ENCODE measurements at places on chromosomes 1 and 21.

GRCh38 chr1:45730075-45730779 is 20.2 kb downstream of the IPP start:
- no peak for DNase-seq

DNA sequence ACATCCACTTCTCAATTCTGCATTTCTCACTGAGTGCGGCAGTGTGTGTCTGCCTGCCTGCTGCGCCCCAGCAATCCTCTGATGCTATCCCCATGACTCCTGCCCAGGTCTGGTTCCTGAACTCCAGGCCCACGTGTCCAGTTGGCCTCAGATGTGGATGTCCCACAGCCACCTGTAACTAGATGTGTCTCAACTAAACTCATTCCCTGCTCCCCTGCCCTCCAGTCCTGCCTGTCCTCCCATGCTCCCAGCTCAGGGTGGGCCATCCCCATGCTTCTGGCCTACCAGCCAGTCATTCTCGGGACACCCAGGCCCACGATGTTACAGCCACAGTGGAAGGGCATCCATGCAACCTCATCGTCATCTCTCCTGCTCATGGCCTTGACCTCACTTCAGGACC is 76.8 kb downstream of the STUM start:
- DNase-seq = no peak

DNA sequence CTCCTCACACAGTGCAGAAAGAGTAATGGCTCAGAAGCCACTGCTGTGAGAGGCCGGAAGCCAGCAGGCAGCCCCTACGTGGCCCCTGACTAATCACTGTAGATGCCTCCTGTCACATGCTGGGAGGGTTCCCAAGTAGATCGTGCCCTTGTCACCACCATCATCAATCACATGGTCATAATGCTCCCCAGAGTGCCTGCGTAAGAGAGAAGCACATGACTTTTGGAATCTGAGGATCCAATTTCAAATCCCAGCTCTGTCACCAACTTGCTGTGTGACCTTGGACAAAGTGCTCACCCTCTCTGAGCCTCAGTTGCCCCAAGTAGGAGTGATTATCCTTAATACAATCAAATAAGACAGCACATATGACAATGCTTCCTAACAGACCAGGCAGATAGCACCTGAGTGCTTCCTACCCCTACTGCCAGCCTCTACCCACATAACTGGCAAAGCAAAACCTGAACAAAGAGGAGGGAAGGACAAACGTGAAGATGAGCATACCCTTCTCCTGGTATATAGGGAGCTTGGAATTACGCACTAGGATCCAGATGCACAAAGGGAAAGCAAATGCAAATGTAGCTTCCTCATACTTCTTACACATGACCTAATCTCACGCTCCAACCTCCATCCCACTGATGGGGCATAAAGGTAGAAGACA is 65.7 kb downstream of the SDC3 start:
- DNase-seq = no peak

DNA sequence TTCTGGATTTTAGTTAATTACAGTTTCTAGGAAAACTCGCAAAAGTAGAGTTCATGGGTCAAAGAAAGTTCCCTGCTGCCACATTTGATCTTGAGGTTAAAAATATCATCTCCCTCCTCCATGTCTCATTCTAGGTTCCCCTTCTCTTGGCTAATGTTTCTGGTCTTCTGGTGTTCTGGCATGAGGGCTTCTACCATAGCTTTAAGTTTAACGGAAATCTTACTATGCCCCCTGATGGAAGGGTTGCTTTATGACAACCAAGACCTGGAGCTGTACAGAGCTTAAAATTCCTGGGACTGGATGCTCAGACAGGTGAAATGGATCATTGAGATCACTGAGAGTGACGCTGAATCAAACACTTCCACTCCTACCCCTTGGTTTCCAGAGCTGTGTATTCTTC is 1881.7 kb downstream of the MRPL39 start:
- no peak for DNase-seq

DNA sequence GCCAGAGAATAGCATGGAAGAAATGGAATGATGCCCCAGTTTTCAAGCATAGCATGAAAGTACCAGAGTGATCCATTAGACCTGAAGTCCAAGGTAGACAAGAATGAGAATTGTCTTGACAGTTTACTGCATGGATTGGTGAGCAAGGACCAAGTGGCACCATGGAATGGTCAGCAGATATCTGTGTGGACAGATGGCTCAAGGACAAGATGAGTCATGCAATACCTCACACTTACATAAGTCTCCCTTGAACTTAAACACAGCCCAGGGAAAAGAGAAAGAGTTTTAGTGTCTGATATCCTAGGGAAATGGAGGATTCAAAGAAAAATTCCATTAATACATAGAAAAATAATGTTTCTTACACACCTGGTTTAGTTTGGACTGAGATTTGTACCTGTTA is 195.2 kb downstream of the MRPL39 start:
- DNase-seq = no peak

DNA sequence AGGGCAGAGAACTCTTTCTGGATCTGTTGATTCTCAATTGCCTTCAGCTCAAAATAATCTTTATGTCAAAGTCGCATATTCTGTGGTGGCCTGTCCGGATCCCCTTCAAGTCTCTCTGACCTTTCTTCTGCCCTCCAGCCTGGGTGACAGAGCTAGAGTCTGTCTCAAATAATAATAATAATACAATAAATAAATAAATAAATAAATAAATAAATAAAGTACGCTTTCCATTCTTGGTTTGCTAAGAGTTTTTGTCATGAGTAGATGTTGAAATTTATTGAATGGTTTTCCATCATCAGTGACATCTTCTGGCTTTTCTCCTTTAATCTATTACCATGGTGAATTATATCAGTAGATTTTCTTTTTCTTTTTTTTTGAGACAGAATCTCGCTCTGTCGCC is 30.7 kb downstream of the ERRFI1 start:
- no peak for DNase-seq

DNA sequence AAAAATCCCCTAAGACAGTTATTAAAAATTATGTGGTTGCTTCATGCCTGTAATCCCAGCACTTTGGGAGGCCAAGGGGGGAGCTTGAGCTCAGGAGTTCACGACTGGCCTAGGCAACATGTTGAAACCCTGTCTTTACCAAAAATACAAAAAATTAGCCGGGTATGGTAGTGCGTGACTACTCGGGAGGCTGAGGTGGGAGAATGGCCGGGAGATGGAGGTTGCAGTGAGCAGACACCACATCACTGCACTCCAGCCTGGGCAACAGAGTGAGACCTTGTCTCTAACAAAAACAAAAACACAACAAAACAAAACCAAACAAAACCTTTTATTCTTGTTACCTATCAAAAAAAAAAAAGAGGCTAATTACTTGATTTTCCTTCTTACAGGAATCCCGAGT is 2.1 kb downstream of the ELK4 start:
- DNase-seq = no peak

GRCh38 chr1:2602311-2602835 is 15.8 kb downstream of the PRXL2B start:
- DNase-seq = no peak

DNA sequence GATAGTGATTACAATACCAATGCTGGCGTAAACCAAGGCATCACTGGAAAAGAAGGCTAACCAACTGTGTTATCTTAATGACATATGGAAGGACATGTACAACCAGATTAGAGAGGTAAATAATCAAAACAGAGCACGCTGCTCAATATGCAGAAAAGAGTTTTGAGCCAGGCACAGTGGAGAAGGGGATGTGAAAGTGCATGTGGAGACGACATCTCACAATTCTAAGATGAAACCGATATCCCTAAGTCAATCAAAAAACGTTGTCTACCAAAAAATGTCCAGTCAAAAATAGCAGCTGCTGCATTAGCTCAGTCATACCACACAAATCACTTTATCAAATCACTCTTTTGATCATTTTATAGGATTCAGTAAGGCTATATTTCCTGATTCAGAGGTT is 116.3 kb upstream of the OLIG2 start:
- no peak for DNase-seq

- DNase-seq = no peak
Measured at GRCh38 chr21:16667395-16667794, 845.4 kb upstream of the CXADR start.

DNA sequence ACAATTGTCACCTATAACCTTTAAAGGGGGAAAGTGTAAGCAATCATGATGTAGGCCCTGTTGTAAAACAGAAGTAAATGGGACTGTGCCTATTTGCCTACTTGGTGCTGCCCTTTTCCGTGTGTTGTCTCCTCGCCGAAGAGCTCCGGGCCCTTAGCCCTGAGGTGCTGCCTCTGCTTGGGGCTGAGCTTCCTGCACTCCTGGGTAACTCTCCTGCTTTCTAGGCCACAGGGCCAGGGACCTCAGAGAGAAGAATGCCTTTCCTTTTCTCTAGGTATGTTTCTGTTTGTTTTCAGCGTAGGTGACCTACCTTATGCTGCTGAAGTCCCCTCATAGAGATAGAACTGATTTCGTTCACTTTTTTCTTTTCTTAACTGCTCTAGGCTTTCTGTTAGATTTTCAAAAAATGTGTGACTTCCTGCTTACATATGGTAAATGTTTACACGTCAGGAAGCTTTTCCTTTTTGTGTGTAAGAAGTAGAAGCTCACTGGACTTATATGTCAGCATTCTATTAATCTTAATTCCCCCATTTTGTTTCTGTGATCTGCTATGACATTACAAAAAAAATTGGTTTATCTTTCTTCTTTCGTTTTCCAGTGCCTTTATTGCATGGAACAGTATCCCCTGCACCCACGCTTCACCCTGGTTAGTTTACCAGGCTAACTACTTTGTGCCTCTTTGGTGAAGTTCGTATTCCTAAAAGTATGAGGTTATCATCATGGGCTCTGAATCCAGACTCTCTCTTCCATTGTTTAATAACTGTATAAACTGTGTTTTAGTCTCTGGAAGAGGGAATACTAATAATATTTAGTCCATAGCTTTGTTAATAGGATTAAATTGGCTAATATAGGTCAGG is 61.7 kb downstream of the ITSN1 start:
- DNase-seq = no peak

DNA sequence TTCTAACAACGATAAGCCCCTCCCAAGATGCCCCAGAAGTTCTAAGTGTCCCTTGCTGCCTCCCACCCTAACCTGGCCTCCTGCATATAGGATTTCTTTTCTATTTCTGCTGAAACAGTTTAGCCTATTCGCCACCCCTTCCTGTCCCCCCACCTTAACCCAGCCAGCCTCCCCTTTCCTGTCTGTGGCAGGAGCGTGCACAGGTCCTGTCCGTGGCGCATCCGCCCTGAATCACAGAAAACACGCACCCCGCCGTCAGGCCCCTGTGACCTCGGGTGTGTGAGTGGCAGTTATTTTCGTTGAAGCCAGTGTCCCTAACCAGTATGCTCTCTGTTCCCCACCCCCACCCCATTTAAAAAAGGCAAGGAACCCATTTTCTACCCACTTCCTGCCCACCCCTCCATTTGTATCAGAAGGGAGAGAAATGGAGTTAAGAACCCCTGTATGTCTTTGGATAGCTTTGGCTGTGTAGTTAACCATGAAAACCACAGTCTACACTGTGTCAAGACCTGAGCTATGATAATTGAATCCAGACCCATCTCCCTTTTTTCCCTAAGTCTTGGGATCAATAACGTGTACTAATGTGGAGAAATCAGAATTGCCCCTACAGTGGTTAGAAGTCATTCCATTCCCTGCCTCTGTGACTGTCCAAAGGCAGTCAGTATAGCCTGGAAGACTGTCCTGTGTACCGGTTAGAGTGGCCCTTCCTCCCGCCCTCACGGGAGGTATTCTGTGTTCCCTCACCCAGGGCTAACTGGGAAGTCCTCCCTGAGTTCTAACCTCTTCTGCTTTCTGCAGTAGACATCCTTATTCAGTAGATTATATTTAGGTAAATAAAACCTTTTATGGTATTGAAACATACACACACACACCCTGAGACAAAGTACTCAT is 1.8 kb downstream of the PLEKHO1 start:
- DNase-seq = no peak

- no peak for DNase-seq
Measured at GRCh38 chr1:234114648-234115307, 210.3 kb downstream of the SLC35F3 start.

- DNase-seq = no peak
Measured at GRCh38 chr1:213968146-213968825, 19.5 kb upstream of the PROX1 start.

GRCh38 chr1:173554541-173555250 is 48.2 kb downstream of the SLC9C2 start:
- DNase-seq = no peak

DNA sequence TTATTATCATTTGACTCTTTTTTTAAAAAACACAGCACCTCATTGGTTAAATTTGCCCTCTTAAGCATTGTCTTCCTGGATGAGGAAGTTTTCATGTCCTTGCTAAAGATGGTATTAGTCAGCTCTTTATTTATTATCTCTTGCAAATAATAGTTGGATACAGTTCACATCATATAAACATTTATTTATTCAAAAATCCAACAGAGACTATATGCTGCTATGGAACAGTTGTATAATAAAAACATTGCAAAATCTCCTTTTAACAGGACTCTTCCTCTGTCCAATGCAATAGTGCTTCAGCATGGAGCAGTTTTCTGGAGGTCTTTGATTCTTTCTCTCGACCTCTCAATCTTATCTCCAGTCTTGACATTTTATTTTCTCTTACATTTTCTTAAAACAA is 49.5 kb upstream of the VCAM1 start:
- no peak for DNase-seq

DNA sequence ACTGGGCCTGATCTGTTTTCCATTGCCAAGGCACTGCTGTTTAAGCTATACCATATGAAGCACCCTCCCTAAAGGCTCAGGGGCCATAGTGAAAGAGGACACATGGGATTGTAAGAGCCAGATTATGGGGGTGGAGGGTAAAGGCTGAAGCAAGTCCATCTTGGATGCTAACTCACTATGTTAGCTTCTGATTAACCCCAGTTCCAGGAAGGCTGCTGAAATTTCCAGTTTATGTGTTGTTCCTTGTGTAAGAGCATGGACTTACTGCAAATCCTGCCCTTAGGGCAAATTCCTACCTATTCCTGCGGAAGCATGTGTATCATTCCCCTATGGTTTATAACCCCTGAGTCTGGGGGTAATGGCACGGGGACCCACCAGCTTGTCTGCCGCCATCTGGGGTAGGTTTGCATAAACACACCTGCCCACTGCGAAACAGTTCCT is 91.8 kb upstream of the SERBP1 start:
- DNase-seq = no peak

- DNase-seq = no peak
Measured at GRCh38 chr1:233188061-233188460, 107.5 kb downstream of the PCNX2 start.

GRCh38 chr1:46158312-46159281 is 16.3 kb upstream of the TSPAN1 start:
- DNase-seq = no peak

GRCh38 chr1:215744419-215744818 is 177.3 kb downstream of the KCTD3 start:
- no peak for DNase-seq

GRCh38 chr1:203592730-203593129 is 33.9 kb upstream of the ATP2B4 start:
- no peak for DNase-seq

DNA sequence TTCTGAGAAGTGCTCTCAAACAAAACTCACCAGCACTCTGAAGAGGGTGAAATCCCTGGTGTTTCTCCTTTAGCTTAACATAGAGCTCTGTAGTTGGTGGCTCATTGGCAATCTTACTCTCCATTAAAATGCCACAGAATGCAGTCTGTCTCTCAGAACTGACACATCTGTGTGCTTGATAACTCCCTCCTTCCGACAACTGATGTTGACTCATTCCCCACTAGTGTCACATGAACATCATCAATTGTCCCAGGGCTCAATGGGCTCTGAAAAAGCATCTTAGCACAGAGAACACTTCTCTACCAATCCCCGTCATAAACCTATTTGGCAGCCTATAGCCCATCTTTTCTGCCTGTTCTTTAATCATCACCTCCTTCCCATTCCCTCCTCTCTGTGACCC is 133.2 kb upstream of the ZC3H11B start:
- DNase-seq = no peak

GRCh38 chr1:158058237-158058985 is 65.0 kb downstream of the KIRREL1 start:
- DNase-seq = no peak
